T-helper 9 cell (primary cell): ENCODE measurements at places on chromosomes 3 and 15.

- no peak for DNase-seq
These were observed 10.2 kb upstream of the PLXND1 start for GRCh38 chr3:129616713-129617112.

DNA sequence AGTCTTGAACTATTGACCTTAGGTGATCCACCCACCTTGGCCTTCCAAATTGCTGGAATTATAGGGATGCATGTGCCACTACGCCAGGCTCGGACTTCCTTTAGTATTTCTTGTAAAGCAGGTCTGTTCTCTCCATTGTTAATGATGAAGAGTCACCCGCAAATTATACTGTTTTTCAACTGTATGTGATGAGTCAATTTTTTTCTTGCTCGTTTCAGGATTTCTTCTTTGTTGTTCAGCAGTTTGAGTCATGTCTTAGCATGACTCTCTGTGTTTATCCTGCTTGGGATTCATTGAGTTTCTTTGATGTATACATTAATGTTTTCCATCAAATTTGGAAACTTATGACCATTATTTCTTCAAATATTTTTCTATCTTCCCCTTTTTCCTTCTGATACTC lies 28.9 kb downstream of the GRAMD1C start:
- no peak for DNase-seq

- DNase-seq, result no peak
These were observed 54.0 kb downstream of the DAPK2 start for GRCh38 chr15:63992300-63992699.

DNA sequence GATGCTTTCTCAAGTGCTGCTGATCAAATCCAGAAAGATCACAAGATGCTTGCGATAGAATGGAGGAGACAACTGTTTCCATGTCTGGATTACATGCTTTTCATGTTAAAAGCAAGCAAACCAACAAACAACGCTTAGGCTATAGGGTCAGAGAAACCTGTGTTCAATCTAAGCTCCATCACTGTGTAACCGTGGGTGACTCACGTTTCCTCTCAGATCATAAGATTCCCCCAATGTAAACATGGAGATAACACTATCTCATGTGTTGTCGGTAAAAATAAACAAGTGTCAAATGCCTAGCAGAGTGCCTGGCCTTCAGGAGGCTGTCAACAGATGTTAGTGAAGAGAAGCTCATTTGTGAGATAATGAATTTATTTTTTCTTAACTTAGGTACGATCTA lies 907.8 kb downstream of the NTRK3 start:
- no peak for DNase-seq

- DNase-seq, result no peak
These were observed 50.0 kb upstream of the SECISBP2L start for GRCh38 chr15:49096090-49096750.

GRCh38 chr15:52760562-52760961 lies 29.6 kb downstream of the ONECUT1 start:
- no peak for DNase-seq

GRCh38 chr3:188400494-188401243 lies 246.7 kb downstream of the LPP start:
- DNase-seq, result no peak

DNA sequence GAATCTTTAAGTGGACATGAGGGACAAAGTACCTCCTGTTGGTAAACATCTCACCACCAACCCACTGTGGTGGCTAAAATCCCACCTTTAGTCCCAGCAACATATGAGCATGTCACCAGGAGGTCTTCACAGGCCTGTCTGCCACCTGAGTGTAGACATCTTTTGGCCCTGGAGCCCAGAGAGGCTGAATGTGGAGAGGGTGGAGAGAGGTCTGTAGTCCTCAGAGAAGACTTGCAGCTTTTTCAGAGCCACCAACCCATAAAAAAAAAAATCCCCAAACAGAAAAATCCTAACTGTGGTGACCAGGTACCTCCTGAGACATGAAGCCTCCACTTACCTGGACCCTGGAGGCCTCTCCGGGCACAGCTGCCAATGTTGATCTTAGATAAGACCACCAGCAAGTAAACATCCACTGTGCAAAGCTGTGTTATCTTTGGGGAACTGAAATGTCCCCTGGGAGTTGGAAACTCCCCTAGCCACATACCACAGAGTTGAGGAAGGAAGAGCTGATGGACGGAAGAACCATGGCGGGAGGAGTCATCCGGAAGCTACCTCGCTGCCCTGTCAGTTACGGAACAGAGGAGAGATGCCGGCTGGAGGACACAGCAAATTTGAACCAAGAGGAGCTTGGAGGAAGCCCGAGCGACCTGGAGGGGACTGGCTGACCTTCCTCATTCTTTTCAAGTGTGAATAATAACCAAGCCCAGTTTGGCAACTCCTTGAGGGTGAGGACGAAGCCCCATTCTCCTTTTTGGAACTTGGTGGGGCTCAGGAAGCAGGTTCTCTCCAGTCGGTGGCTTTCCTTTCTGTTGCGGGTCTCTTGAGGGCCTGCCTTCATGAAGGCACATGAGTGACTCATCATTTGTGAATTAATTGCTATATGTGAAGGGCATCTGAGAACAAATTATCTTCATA lies at the start of gene GHRL:
Gene GHRL, minus strand, starts transcription at position 443 of the 915 bp plus-strand sequence. CDS start 2,767 bp downstream, outside the sequence.
- no peak for DNase-seq

DNA sequence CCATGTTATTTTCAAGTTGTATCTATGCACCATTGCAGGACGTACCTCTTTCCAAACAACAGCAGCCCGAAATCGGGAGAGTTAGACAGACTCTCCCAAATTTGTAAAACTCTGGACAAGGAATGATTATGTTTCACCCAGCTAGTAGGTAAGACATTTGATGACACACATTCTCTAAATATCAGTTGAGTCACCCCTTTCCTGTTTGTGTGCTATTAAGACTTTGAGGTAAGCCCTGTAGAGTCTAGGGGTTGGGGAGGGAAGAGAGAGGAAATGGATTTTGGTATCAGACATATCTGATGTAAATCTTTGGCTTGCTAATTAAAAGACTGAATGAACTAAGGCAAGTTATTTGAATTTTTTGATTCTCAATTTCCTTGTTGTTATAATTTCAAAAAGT lies 999.0 kb downstream of the TUSC7 start:
- no peak for DNase-seq

DNA sequence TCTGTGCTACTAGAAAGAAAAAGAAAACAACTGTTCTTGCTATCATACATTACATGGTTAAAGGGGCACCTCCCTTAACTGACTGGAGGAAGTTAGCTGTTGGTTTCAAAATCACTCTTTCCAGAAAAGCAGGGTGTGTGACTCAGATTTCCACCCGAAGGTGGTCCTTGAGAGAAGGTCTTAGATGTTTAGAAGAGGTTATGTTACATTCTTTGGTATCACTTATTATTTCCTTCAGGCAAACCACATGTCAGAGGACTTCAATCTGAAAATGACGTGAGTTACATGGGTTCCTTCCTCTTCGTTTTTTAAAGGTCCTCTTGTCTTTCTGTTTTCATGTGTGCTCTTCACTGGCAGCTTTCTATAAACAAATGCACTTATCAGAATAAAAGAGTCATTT lies 307.9 kb upstream of the CBLB start:
- no peak for DNase-seq

DNA sequence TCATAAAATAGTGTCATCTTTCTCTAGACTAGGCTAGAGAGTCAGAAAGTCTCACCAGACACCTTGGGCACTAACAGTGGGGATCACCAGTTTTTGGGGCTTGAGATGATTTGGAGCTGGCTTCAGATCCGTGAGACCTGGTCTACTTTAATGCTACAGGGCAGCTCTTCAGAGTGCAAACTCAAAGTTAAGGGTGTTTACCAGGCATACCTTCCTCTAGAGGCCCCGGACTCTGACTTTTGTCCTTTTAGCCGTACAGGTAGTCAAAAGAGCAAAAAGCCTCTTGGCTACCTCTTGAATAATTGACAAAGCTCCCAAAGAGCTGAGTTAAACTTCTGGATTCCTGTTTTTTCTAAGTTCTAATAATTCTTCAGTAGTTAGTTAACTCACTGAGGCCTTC lies 41.4 kb upstream of the CCR4 start:
- DNase-seq, result no peak

DNA sequence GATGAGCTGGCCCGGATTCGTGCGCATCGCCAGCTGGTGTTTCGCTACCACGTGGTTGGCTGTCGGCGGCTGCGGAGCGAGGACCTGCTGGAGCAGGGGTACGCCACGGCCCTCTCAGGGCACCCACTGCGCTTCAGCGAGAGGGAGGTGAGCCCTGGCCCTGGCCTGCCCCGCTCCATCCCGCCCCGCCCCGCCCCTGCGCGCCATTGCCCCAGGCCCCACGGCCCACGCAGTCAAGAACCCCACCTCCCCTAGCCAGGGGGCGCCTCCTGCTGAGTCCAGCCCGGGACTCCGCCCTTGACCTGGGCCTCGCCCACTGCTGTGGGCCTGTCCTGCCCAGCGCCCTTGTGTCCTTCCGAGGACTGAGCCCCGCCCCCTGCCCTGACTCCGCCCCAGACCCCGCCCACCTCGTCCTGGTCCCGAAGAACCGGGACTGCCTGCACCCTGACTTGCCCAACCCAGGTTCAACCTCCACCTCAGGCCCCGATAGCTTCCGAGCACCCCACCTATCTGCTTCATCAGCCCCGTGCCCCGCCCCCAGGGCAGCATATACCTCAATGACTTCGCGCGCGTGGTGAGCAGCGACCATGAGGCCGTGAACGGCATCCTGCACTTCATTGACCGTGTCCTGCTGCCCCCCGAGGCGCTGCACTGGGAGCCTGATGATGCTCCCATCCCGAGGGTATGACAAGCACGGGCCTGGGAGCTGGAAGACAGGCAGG lies 14.8 kb downstream of the NT5DC2 start:
- DNase-seq, result no peak

DNA sequence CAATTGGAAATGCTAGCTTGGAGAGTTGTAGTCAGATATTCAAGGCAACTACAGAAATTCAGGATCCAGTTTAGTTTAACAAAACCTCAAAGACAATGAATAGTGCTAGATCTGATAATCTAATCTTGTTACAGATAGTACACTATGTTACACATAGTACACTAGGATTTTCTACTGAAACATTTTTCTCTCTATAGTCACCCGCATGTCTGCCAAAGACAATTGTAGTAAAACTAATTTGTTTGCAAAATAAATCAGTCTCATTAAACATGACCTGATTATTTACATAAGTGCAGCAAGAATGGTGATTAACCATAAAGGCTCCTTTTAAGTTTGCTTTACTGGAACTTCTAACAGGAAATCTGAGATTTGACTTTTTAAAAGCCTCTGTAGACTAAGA lies 52.0 kb downstream of the ILDR1 start:
- DNase-seq, result no peak

GRCh38 chr15:71735385-71735757 lies 75.0 kb upstream of the NR2E3 start:
- DNase-seq, result no peak

- no peak for DNase-seq
These were observed 209.5 kb downstream of the NAALADL2 start for GRCh38 chr3:175068587-175068986.

DNA sequence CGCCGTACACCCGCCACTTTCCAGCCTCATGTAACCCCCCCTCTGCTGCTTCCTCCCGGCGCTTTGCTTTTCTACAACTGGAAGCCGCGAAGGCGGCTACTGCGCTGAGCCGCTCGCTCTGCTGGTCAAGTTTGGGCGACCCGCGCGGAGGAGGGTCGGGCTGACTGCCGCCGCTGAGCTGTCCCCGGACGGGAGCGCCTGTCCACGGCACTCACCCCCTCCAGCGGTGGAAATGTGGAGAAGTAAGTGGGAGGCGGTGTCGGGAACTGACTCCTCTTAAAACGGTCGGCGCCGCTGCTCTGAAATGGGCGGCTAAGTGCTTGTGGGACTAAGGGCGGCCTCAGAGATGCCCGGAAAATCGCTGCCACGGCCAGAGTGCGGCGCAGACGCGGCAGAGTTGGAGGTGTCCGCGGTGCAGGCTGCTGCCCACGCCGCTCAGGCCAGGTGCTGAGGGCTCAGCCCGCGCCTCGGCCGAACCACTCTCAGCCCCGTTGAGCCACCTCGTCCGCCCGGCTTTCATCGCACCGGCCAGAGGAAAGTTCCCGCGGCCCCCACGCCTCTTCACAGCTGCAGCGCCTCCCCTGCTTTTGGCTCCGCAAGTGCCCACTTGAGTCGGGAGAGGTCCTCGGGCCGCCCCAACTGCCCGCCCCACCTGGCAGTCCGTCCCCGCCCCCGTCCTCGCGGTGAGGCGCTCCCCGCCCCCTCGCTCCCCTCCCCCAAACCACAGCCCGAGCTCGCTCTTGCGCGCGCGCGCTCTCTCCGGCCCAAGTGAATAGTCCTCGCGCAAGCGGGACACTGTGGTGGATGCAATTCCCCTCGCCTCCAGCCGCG lies at the start of gene EPHA6:
Gene EPHA6, plus strand, starts transcription at position 775 of the 831 bp plus-strand sequence.
- DNase-seq, result no peak
